ENCODE measurements at places on chromosomes 5 and 9.

- DNase-seq = peak; percentile 6
These were observed 245.3 kb downstream of the ENC1 start for GRCh38 chr5:74394916-74395880.

GRCh38 chr5:174514983-174515394, 209.4 kb upstream of the MSX2 start:
- no peak for DNase-seq

DNA sequence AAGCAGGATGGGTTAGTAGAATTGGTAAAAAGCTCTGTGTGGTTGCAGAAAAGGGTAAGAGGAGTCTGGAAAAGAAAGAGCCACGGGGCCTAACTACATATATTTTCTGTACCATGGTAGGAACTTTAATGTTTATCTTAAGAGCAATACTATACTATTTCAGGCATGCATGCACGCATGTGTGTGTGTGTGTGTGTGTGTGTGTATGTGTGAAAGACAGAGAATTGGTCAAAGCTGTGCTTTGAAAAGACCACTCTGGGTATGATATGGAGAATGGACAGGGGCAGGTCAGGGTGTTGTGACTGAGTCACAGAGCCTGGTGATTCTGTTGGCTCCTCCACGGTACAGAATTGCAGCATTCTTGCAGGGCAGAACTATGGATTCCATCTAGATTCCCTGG, 339.3 kb downstream of the SLIT3 start:
- DNase-seq = no peak

- DNase-seq = no peak
These were observed 100.6 kb downstream of the TRIO start for GRCh38 chr5:14243766-14244165.

- no peak for DNase-seq
These were observed 8.2 kb upstream of the DRD1 start for GRCh38 chr5:175452166-175452565.

DNA sequence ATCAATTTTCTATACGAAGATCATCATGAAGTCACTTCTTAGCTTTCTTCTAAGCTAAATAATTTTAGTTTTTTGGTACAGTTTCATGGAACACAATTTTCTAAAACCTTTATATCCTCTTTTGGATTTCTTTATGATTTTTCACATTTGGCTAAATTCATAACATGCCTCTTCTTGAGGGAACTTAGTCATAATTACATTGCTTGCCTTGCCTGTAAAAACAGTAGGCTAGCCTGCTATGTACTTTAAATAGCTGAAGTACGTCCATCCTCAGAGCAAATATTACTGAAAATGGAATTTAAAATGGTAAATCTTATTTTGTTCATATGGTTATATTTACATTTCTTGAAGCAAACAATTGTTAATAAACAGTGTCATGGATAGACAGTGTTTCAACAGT, 225.0 kb downstream of the VPS13A start:
- no peak for DNase-seq

- peak; percentile 69 for DNase-seq
These were observed 24.6 kb downstream of the CSF2 start for GRCh38 chr5:132098151-132098594.

- DNase-seq = no peak
These were observed 247.1 kb downstream of the SLCO4C1 start for GRCh38 chr5:102048940-102049339.

DNA sequence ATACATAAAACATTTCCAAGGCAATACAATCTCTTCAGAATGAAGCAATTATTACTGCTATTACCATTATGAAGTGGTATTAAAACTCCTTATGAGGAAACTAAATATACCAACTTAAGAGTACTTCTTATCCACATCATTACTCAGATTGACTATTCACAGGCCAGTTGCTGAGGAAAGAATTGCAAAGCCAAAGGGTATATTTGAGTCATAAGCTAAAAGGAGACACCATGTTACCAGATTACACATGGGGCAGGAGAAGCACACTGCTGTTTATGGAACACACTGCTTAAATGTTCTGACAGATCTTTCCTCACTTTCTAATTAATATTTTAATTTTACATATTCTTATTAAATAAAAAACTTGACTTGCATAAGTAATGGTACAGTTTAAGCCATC, 1726.4 kb upstream of the NUDT12 start:
- DNase-seq = no peak

- DNase-seq = peak; percentile 30
These were observed 6.1 kb upstream of the AFAP1L1 start for GRCh38 chr5:149265597-149265996.

GRCh38 chr5:5456858-5457257, 34.4 kb downstream of the ICE1 start:
- DNase-seq = no peak

DNA sequence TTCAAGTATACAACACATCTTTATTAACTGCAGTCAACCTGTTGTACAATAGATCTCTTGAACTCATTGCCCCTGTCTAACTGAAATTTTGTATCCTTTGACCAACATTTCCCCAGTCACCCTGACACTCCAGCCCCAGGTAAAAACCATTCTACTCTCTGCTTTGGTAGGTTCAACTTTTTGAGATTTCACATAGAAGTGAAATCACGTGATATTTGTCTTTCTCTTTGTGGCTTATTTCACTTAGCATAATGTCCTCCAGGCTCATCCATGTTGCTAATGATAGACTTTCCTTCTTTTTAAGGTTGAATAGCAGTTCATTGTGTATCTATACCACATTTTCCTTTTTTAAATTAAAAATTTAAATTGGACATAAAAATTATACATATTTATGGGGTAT, 126.5 kb upstream of the MAN2A1 start:
- no peak for DNase-seq

GRCh38 chr9:121450241-121450640, 49.4 kb downstream of the GGTA1 start:
- DNase-seq = no peak

- DNase-seq = no peak
These were observed 10.7 kb downstream of the PRUNE2 start for GRCh38 chr9:76895186-76895585.

DNA sequence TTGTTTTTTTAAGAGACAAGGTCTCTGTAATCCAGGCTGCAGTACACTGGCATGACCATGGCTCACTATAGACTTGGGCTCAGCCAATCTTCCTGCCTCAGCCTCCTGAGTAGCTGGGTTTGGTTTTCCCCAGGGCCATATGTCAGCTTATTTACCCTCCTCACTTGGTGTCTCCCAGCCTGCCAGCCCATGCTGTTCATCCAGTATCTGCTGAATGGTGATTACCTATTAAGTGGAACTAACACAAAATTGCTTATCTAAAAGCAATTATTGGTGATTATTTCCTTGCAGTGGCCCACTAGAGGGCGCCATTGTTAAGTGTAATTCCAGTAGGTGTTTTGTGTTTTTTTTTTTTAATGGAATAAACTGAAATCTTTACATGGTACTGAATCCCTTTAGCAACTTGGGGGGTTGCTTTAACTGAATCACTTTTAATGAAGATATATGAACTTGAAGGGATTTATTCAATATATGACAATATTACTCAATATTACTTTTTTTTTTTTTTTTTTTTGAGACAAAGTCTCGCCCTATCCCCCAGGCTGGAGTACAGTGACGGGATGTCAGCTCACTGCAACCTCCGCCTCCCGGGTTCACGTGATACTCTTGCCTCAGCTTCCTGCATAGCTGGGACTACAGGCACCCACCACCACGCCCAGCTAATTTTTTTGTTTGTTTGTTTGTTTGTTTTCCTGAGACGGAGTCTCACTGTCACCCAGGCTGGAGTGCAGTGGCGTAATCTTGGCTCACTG, 13.8 kb downstream of the EXOSC2 start:
- DNase-seq = peak; percentile 32

GRCh38 chr9:75911390-75911789, 20.9 kb downstream of the PCSK5 start:
- no peak for DNase-seq

- no peak for DNase-seq
These were observed 498.8 kb downstream of the KIF4B start for GRCh38 chr5:155512329-155512728.

GRCh38 chr5:132010645-132010988, 841 bp downstream of the ACSL6 start:
- DNase-seq = no peak

DNA sequence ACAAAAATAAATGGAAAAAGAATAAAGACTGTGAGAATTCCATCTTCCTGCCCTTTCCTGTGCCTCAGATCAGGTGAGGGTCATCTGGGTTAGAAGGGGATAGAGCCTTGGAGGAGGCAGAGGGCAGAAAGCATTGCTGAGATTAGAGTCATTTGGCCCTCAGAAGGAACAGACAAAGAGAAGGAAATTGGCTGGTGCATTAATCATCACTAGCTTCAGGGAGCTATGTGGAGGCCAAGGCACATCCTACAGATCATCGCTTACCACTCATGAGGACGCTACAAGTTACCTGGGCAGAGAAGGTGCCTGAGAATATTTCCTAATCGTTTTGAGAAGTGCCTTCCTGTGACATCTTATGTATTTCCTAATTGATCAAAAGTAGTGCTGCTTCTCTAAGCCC, 74.5 kb downstream of the C7 start:
- peak; percentile 20 for DNase-seq

- no peak for DNase-seq
These were observed 62.4 kb downstream of the FGF18 start for GRCh38 chr5:171481571-171482433.

GRCh38 chr9:34426347-34427074, 31.9 kb downstream of the FAM219A start:
- DNase-seq = no peak

DNA sequence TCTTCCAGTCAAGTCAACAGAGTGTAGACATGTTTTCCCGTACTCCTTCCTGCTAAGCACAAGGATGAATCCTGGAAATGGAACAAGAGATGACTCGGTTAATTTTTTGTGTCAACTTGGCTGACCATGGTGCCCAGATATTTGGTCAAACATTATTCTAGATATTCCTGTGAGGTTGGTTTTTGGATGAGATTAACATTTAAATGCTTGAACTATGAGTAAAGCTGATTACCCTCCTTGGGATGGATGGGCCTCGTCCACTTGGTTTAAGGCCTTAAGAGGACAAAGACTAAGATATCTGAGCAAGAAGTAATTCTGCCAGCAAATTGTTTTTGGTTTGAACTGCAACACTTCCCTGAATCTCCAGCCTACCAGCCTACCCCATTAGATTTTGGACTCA, 338.1 kb upstream of the MSX2 start:
- DNase-seq = peak; percentile 95

DNA sequence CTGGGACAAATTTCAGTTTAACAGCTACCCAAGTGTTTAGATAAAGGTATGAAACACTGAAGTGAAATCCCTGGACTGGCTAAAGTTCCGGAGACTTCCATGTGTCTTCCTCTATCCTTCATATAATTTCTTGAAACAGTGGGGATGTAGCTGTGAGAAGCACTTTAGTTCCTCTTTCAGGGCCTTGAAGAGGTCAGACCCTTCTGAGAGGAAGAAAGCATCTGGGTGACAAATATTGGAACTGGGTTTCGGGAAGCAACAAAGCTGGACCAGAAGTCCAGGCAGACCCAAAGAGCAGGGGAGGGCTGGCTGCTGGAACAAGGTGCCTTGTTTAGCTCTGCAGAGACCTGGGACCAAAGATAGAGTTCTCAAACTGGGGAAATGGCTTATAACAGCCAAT, 75.4 kb upstream of the ZFAND5 start:
- DNase-seq = no peak

DNA sequence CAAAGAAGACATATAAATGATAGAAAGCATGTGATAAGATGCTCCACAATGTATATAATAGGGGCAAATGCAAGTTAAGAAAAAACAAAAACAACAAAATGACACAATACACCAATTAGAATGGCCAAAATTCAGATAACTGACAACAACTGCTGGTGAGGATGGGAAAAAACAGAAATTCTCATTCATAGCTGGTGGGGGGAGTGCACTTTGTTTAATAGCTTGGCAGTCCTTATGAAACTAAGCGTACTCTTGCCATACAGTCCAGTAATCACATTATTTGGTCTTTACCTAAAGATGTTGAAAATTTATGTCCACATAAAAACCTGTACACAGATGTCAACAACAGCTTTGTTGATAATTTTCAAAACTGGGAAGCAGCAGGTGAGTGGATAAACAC, 791.1 kb upstream of the CDH10 start:
- DNase-seq = no peak

DNA sequence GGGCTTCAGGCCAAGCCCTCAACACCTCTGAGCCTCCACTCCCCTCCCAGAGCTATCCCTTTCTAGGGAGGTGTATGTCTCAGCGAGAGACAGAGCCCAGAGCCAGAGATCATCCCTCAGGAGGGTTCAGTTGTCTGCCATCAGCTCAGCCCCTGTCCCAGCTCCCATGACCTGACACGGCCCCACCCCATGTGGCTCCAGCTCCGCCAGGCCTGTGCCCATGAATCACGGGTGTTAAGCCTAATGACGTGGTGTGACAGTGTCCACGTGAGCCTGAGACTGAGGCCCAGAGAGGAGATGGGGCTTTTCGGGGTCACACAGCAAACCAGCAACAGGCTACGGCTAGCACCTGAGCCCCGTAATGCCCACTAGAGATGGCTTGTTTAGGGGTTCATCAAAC, 60.9 kb upstream of the ORM1 start:
- DNase-seq = no peak

- no peak for DNase-seq
These were observed 588.0 kb downstream of the PRELID2 start for GRCh38 chr5:145246961-145247744.

GRCh38 chr5:171437286-171437821, 17.9 kb downstream of the FGF18 start:
- DNase-seq = no peak

DNA sequence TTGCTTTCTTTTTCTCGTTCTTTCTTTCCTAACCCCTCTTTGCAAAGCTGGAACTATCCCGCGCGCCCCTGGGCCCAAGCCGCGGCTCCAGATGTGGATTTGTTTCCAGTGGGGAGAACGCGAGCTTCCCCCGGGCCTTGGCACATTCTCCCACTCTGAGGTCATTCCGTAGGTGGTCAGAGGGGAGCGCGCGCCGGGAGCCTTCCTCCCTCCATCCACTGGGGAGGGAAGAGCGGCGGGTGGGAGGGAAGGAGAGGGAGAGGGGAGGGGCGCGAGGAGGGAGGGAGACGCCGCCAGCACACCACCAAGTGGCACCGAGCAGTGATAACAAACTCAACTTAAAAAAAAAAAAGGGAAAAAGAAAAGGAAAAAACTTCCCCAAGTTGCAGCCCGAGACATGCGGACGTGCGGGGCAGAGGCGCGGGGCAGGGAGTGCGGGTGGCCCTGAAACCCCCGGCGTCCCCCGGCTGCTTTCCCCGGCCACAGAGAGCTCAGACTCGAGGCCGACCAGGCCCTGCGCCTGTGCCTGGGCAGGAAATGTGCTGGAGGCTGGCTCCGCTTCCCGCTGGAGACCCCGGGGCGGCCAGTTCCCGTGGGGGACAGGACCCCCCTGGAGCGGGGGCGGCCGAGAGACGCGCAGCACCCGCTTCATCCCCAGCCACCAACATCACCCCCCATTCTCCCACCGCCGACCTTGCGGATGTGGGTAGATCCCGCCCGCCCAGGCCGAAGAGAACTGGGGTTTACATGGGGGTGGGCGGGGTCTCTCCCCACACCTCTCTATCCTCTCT, 3.1 kb downstream of the IER5L start:
- DNase-seq = peak; percentile 87

GRCh38 chr5:35038891-35039290, 8.9 kb downstream of the AGXT2 start:
- DNase-seq = no peak

Measured in astrocyte (in vitro differentiated cells and primary cell).